Gastrocnemius medialis (tissue), 4 donors: ENCODE measurements at places on chromosomes 5 and 9. TPM values are rescaled to one million over a fixed set of nuclear protein-coding genes. Genes with fewer than 3 reads are reported as not detected.
A peak's percentile ranks its signal among the peaks of the same experiment; 100 is the strongest.

The DOCK8 gene
- 2.8 TPM for total RNA-seq

The CER1 gene
- total RNA-seq: not detected

The OR1J2 gene
- not detected for total RNA-seq

The TMEM174 gene
- not detected for total RNA-seq

The LRRC19 gene
- total RNA-seq: not detected

The EXD3 gene
- total RNA-seq: 7.4 TPM

The RECK gene
- total RNA-seq: 2.9 TPM

The TAF11L10 gene
- total RNA-seq: not detected

The SHISAL2B gene
- not detected for total RNA-seq

The PCA3 gene
- not detected for total RNA-seq

The PCDHB3 gene
- 0.72 TPM for total RNA-seq

The ANKRD55 gene
- not detected for total RNA-seq

The WNK2 gene
- total RNA-seq: 11.3 TPM

The TRIO gene
- total RNA-seq: 50.6 TPM

The LTC4S gene
- total RNA-seq: 12.6 TPM

GRCh38 chr9:123283455-123283854 is 15.1 kb upstream of the STRBP start:
- DNase-seq: no peak

DNA sequence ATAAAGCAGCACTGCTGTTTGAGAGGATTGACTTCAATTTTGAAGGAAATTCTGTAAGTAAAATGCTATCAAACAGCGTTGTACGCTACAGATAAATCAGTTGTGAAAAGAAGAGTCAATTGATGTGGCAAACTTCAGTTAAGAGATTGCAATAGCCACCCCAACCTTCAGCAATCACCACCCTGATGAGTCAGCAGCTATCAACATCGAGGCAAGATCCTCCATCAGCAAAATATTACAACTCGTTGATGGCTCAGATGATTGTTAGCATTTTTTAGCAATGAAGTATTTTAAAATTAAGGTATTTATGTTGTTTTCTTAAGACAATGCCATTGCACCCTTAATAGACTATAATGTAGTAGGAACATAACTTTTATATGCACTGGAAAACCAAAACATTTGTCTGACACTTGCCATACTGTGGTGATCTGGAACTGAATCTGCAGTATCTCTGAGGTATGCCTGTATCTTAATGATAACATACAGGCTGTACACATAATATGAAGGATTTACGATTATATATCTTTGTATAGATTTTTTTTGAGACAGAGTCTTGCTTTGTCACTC is 47.5 kb downstream of the VPS13A start:
- no peak for DNase-seq

GRCh38 chr5:59608745-59609144 is 284.8 kb downstream of the PDE4D start:
- DNase-seq: no peak

- no peak for DNase-seq
These were observed 77.4 kb upstream of the FCN1 start for GRCh38 chr9:134994926-134995791.

- no peak for DNase-seq
These were observed 94.2 kb downstream of the WNK2 start for GRCh38 chr9:93278144-93278543.

DNA sequence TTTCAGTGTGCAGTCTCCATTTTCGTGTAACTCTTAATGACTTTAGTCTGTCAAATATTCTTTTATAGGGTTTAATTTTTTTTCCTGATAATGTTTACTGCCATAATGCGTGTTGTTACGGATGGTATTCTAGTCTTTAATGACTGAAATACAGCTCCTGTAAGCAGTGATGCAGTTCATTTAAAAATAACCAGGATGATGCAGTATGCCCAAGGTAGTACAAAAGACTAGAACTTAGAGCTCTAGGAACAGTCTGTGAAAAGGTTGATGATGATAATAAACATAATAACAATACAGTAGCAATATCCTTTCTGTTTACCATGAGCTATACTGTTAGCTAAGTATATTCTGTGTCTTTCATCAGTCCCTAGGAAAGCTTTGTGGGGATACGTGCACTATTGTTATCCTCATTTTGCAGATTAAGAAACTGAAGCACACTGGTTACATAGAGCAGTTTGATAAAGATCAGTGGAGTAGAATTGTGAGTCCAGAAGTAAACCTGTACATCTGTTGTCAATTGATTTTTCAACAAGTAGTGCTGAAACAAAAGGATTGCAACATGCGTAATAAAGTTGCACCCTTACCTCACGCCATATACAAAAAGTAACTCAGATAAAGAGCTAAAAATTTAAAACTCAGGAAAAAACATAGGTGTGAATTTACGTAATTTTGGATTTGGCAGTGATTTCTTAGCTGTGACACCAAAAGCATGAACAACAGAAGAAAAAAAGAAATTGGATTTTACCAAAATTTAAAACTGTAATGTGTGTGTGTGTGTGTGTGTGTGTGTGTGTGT is 64.5 kb downstream of the MTREX start:
- no peak for DNase-seq

- peak; percentile 23 for DNase-seq
These were observed 13.6 kb downstream of the FNBP1 start for GRCh38 chr9:130029223-130029973.

DNA sequence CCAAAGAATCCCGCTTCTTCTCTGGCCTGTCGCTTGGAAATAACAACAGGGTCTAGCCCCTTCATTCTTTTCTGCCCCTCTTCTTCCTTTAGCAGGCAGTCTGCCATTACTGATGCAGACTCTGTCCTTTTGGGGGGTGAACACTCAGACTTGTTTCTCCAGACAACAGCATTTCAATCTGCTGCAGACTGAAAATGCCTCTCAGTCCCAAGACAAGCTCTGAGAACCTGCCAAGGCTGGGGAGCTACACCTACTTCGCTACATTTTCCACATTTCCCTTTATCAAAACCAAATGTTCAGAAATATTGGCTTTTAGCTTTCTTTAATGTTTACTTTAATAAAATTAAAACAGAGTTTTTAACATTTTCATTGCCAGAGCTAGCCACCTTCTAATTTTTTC is 152.4 kb downstream of the MPDZ start:
- DNase-seq: no peak

- DNase-seq: no peak
These were observed 61.8 kb downstream of the SMIM15 start for GRCh38 chr5:61100437-61100836.

DNA sequence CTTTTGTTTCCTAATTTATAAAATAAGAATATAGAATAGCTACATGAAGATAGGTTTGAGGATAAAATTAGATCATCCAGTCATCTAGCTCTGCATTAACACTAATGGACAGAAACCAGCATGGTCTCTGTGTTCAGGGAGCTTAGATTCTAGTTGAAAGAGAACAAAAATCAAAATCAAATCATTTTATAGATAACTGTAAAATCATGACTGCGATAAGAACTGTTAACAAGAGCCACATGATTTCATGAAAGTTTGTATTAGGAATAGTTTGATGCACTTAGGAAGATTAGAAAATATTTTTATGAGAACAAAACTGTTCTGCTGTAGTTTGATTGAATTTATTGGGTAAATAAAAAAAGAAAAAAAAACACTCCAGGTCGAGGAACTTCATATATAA is 1074.7 kb downstream of the MAT2B start:
- no peak for DNase-seq

DNA sequence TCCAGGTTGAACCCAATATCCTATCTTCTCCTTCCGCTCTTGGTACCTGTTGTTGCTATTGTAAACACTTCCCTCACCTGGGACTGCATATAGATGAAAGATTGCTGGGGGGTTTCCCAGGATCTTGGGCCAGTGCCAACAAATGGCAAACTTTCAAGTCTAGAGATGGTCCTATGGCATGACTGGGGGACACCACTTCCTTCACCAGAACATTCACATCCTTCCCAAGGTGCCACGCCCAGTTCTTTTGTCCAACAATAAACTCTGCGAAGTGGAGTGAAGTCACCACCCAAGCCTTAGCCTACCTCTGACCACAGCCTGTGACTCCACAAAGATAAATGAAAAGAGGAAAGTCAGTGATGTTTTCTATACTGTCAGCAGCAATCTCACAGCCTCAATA is 34.4 kb downstream of the DOCK8 start:
- no peak for DNase-seq

DNA sequence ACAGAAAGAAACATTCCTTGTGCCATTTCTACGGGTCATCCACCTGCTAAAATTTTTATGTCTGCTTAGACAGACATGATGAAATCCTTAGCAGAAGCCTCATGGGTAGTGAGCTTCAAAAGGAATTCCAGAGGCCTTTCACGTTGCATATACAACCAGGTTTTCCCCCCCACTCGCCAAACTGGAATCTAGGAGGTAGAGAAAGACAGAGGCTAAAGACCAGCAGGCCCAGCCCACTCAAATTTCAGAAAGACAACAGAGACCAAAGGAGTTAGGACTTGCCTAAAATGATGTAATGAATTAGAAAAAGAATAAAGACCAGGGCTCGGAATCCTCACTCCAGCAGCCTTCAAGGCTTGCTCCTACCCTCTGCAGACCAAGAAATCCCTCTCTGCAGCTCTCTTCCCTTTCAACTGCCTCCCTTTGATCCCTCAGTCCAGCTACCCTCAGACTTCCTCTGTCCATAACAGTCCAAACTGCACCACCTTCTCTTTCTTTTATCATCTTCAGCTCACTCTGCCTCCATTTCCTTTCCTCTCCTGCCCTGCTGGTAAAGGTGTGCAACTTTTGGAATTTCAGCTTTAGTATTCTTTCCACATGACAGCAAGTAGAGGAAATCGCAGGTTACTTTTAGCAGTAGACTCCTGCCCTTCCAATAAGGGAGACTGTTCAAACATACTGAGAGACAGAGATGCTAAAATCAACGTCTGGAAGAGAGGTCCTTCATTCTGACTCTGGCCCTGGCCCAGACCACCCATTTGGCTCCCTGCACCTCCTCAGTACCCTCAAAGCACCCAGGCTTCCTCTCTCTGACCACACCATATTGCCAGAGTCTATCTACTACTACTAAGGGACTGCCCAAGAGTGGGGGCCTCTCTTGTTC is 8.9 kb downstream of the B4GALT1 start:
- no peak for DNase-seq

DNA sequence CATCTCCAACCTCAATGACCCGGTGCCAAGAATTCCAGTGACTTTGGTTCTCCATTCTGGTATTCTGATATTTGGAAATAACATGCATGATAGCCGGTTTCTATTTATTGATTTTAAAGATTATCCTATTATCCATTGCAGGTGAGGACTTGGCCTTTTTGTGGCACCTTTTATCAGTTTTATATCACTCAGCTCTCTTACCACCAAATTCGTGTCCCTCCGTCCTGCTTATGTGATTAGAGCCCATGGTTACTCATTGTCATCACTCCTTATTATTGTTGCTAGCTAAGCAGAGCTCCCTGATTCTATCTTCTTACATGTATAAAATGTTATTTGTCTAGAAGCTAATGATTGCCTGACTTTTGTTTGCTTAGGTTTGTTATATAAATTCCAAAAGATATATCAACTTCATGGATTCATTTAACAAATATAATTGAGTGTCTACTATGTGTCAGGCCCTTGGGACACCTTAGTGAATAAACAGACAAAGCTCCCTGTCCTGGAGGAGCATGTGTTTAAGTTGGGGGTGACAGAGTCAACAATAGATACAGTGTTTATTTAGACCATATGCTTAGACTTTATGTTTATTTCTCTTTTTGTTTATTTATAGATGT is 138.2 kb downstream of the ADAMTS16 start:
- DNase-seq: no peak

GRCh38 chr5:95884511-95884910 is 62.0 kb upstream of the GLRX start:
- DNase-seq: no peak

DNA sequence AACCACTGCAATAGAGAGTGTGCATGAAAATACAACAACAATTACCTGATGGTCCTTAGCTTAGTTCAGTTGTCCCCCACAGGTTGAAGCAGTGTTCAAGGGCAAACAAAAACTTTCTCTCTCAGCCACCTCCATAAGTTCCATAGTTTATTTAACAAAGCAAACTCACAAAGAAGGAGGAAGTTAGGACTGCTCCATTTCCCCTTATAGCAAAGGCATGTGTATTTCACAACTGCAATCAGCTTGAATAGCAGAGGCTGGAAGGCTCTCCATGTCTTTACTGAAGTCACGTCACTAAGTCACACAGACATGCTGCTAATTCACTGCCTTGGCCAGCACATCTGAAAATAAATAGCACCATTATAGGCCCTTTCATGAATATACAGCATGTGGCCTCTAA is 43.3 kb downstream of the DOCK8 start:
- DNase-seq: no peak

- DNase-seq: no peak
These were observed 47.0 kb downstream of the RXRA start for GRCh38 chr9:134373269-134373668.

- DNase-seq: no peak
These were observed 3.0 kb upstream of the MCIDAS start for GRCh38 chr5:55230086-55230629.

GRCh38 chr9:1156794-1157550 is 106.8 kb downstream of the DMRT2 start:
- no peak for DNase-seq

GRCh38 chr5:160434022-160434531 is 12.4 kb downstream of the PTTG1 start:
- DNase-seq: no peak

GRCh38 chr9:133658442-133659431 is 22.6 kb downstream of the DBH start:
- DNase-seq: peak; percentile 28

- DNase-seq: no peak
These were observed 124.5 kb downstream of the CAAP1 start for GRCh38 chr9:26768145-26768544.

GRCh38 chr5:150122158-150122510 is 33.5 kb downstream of the PDGFRB start:
- DNase-seq: no peak

- DNase-seq: no peak
These were observed 475.7 kb downstream of the CCDC171 start for GRCh38 chr9:16028548-16028947.

- DNase-seq: peak; percentile 33
These were observed 40.0 kb upstream of the CDK5RAP2 start for GRCh38 chr9:120619751-120620655.

DNA sequence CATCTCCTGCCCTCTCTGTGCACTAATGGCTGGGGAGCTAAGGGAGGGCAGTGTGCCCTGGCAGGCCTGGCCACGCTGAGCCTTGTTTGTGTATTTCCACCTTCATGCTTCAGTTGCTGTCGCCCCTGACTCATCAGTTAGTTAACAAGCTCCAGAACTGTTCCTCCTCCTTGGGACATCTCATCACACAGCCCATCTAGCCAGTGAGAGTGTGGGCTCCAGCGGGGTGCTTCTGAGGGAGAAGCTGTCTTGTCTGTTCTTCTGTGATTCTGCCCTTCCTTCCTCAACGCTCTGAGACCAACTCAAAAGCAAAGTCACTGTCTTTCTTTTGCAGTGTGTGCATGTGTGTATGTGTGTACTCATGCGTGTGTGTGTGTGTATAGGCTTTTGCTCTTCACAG is 58.3 kb upstream of the CPEB4 start:
- no peak for DNase-seq

GRCh38 chr5:149700347-149700746 is 29.8 kb upstream of the PPARGC1B start:
- DNase-seq: no peak

GRCh38 chr5:110224050-110224449 is 502.4 kb downstream of the TMEM232 start:
- no peak for DNase-seq
